Activated T-helper 1 cell treated with anti-CD3 and anti-CD28 coated beads, Interleukin-12 subunit alpha, Interleukin-12 subunit beta, Interleukin-2, Interleukin-4 antibody, amounts not matched to agents 30 ng/mL and 10 ng/mL and 1 ng/mL, durations not matched to agents 14 hours and 24 hours and 36 hours (primary cell): ENCODE measurements at places on chromosomes 5 and 9. TPM values are rescaled to one million over a fixed set of nuclear protein-coding genes. Genes with fewer than 3 reads are reported as not detected.

The MARCOL gene
- not detected in 2 replicates for total RNA-seq

The CNTRL gene
- total RNA-seq, result 69.9 and 74.2 TPM in 2 replicates

The FCN2 gene
- not detected in 2 replicates for total RNA-seq

The PDE6A gene
- total RNA-seq, result not detected in 2 replicates

The TMEM174 gene
- not detected in 2 replicates for total RNA-seq

The PTGS1 gene
- total RNA-seq, result 0.54 and 0.61 TPM in 2 replicates

The PCDHA9 gene
- not detected in 2 replicates for total RNA-seq

The BTNL8 gene
- total RNA-seq, result not detected in 2 replicates

The NOL6 gene
- 87.3 and 90.1 TPM in 2 replicates for total RNA-seq

The FOXD4L3 gene
- total RNA-seq, result 0.17 TPM in 1 of 2 replicates, not detected in the other

The AJM1 gene
- total RNA-seq, result 5.1 and 5.8 TPM in 2 replicates

The RNF183 gene
- total RNA-seq, result not detected in 2 replicates

The SLC25A48 gene
- not detected in 2 replicates for total RNA-seq

The DND1 gene
- total RNA-seq, result 3.3 and 4.1 TPM in 2 replicates

The ZMYND19 gene
- 88.2 and 94.9 TPM in 2 replicates for total RNA-seq

The IFNA16 gene
- total RNA-seq, result not detected in 2 replicates

The C9orf153 gene
- 0.34 TPM in 1 of 2 replicates, not detected in the other for total RNA-seq

The PCDHA7 gene
- not detected in 2 replicates for total RNA-seq
